ENCODE measurements at places on chromosomes 16 and 17.

- no peak for DNase-seq
Observed at GRCh38 chr17:79461041-79461440, 149.8 kb downstream of the RBFOX3 start.

DNA sequence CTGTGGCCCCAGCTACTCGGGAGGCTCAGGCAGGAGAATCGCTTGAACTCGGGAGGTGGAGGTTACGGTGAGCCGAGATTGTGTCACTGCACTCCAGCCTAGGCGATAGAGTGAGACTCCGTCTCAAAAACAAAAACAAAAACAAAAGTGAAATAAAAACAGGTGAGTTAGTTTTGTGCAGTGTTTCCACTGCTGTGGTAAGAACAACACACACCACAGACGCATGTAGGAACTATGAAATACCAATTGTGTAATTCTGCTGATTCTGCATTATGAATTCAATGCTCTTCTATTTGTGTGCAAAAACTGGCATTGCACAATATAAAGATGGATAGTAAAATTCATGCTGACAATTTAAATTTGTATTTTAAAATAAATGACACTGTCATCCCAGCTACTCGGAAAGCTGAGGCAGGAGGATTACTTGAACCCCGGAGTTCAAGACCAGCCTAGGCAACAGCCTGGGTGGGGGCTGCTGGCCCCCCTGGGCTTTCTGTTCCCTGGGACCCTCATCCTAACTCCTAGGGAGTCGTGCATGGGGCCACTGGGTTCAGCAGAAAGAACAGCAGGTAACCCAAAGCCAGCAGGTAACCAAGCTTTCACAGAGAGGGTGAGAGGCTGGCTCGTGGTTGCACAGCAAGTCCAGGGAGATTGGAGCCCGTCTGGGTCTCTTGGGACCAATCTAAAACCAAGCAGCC is 10.6 kb upstream of the RHBDF2 start:
- no peak for DNase-seq

GRCh38 chr16:72938795-72939164 is 109.1 kb downstream of the ZFHX3 start:
- no peak for DNase-seq

DNA sequence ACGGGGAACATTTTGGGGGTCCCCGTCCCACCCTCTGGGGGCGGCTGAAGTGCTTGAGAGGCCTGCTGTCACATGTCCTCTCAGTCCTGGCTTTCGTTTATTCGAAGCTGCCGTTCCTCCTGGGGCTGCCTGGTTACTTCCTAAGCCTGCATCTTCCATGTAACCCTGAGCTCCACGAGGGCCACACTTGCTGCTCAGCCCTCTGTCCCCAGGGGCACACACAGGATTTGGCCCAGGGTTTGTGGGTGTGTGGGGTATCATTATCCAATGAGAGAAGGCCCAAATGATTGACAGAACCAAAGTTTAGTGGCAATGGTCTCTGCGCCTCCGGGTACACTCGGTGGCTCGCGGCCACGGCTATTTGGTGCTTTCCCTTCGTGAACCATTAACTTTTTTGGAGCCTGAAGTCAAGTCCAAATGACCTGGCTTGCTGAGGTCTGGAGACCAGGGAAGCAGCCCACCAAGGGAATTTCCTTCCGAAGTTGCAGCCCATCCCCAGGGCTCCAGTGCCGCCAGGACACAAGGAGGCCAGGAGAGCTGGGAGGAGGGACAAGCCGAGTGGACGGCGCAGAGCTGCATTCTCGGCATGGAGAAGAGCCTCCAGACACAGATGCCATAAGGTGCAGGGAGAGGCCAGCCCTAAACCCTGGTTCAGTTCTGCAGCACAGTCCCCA is 131.4 kb upstream of the FOXF1 start:
- no peak for DNase-seq

GRCh38 chr16:48435906-48436305 is 50.7 kb upstream of the SIAH1 start:
- no peak for DNase-seq

- DNase-seq, result no peak
Observed at GRCh38 chr16:9003322-9003721, 39.6 kb upstream of the USP7 start.

DNA sequence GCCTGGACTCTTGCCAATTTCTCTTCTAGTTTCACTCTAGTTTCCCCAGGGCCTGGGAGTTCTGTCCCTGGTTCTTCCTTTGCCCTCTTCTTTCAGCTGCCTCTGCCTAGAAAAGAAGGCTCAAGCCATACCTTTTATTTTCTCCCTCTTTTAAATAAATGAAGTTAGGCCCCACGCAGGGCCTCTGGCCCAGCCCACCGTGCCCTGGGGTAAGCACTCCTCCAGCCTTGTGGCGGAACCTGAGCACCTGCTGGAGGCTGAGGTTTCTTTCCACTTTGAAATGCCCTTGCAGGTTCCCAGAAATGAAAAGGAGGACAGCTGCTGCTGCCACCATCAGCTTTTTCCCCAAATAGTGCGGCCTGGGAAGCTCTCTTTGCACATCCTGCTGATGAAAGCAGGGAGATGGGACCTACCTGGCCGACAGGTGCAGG is 139.4 kb downstream of the CCDC182 start:
- DNase-seq, result no peak

DNA sequence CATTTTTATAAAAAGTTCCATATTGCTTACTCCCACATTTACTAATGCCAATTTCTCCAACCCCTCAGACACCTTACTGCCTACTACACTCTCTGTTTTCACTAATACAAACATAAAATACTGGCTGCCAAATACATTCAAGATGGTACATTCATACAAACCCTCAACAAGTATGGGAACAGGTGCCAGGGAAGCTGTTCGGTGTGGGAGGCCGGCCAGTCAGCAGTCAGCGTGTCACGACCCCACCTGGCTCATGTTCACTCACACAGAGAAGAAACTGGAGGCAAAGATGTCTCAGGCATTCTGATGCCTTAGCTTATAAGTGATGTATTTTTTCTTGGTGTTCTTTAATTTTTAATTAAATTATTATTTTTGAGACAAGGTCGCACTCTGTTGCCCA is 42.4 kb upstream of the TRAP1 start:
- DNase-seq, result no peak

GRCh38 chr16:68893710-68894705 is 50.7 kb downstream of the TANGO6 start:
- DNase-seq, result no peak

- peak; percentile 65 for DNase-seq
Observed at GRCh38 chr17:31008374-31009041, 37.7 kb downstream of the RNF135 start.

Measured in stimulated activated CD8-positive, alpha-beta memory T cell treated with anti-CD3 and anti-CD28 coated beads, Interleukin-4, amount 100 ng/mL, for 48 hours (primary cell).